ENCODE measurements at places on chromosomes 11 and 22. TPM values are rescaled to one million over a fixed set of nuclear protein-coding genes. Genes with fewer than 3 reads are reported as not detected.

The GLYAT gene
- polyA plus RNA-seq: 1.9 TPM

The RNF141 gene
- polyA plus RNA-seq: 172 TPM

The APOA4 gene
- not detected for polyA plus RNA-seq

The MS4A15 gene
- polyA plus RNA-seq: 0.82 TPM

The OR2AG1 gene
- polyA plus RNA-seq: not detected

The ELF5 gene
- polyA plus RNA-seq: 0.34 TPM

The RBMXL2 gene
- 103 TPM for polyA plus RNA-seq

The RFPL2 gene
- polyA plus RNA-seq: 0.34 TPM

The SLC22A6 gene
- polyA plus RNA-seq: not detected

The GNAZ gene
- 13.7 TPM for polyA plus RNA-seq

The C22orf42 gene
- 13.3 TPM for polyA plus RNA-seq

The NAGA gene
- 22.9 TPM for polyA plus RNA-seq

The RIMBP3B gene
- polyA plus RNA-seq: 32.9 TPM

The KIF18A gene
- 9.5 TPM for polyA plus RNA-seq

The ACP2 gene
- 40.3 TPM for polyA plus RNA-seq

The TMA7B gene
- not detected for polyA plus RNA-seq

The ART5 gene
- 50.8 TPM for polyA plus RNA-seq

The TRMT112 gene
- polyA plus RNA-seq: 275 TPM

The ASPHD2 gene
- 4.2 TPM for polyA plus RNA-seq

The ANAPC15 gene
- polyA plus RNA-seq: 103 TPM

The NPAS4 gene
- polyA plus RNA-seq: 0.09 TPM

The APOL5 gene
- polyA plus RNA-seq: 0.74 TPM

The OR2AT4 gene
- polyA plus RNA-seq: 0.04 TPM

The KLHL35 gene
- polyA plus RNA-seq: 15.4 TPM

The MRGPRX4 gene
- polyA plus RNA-seq: not detected

The PANX3 gene
- 0.18 TPM for polyA plus RNA-seq

The PANX2 gene
- polyA plus RNA-seq: 2.0 TPM

The SNX32 gene
- 4.9 TPM for polyA plus RNA-seq

The RAB6A gene
- polyA plus RNA-seq: 71.2 TPM

The EFCAB6 gene
- 108 TPM for polyA plus RNA-seq

The SPDYC gene
- 0.80 TPM for polyA plus RNA-seq

The EXT2 gene
- polyA plus RNA-seq: 47.5 TPM

The ANKK1 gene
- polyA plus RNA-seq: 2.5 TPM

The SMIM35 gene
- polyA plus RNA-seq: 0.17 TPM

The KDM4D gene
- 96.1 TPM for polyA plus RNA-seq

The RIBC2 gene
- 66.7 TPM for polyA plus RNA-seq

The CLDN5 gene
- 10.4 TPM for polyA plus RNA-seq

The PLAAT3 gene
- 301 TPM for polyA plus RNA-seq

The OR5B21 gene
- polyA plus RNA-seq: not detected

The NFAM1 gene
- 2.8 TPM for polyA plus RNA-seq

The CD3E gene
- 6.1 TPM for polyA plus RNA-seq

The SCUBE2 gene
- 10.5 TPM for polyA plus RNA-seq

The OR2D2 gene
- polyA plus RNA-seq: not detected

The KRTAP5-2 gene
- not detected for polyA plus RNA-seq

The TEF gene
- 25.6 TPM for polyA plus RNA-seq

The IL18 gene
- polyA plus RNA-seq: 7.4 TPM

The TALDO1 gene
- 86.6 TPM for polyA plus RNA-seq

The ME3 gene
- 26.7 TPM for polyA plus RNA-seq

The DDI1 gene
- polyA plus RNA-seq: 49.4 TPM

The HIKESHI gene
- 48.7 TPM for polyA plus RNA-seq

The PTH gene
- polyA plus RNA-seq: not detected

The MRGPRE gene
- polyA plus RNA-seq: 0.30 TPM

Measured in testis (tissue), 5 donors.